ENCODE measurements at places on chromosomes 11 and 22. TPM values are rescaled to one million over a fixed set of nuclear protein-coding genes. Genes with fewer than 3 reads are reported as not detected.

NXPE1 gene
- not detected for total RNA-seq

CRYBB2 gene
- not detected for total RNA-seq

LINC01488 gene
- total RNA-seq, result not detected

OVCH2 gene
- 6.5 TPM for total RNA-seq

VSIG10L2 gene
- 1.4 TPM for total RNA-seq

GLB1L3 gene
- total RNA-seq, result 8.5 TPM

P2RX6 gene
- 0.52 TPM for total RNA-seq

APOBEC3A gene
- not detected for total RNA-seq

PRR5 gene
- 19.5 TPM for total RNA-seq

LMF2 gene
- total RNA-seq, result 40.6 TPM

C11orf86 gene
- not detected for total RNA-seq

CEND1 gene
- total RNA-seq, result not detected

PDGFB gene
- 13.1 TPM for total RNA-seq

CACNA1I gene
- total RNA-seq, result 0.15 TPM

THOC5 gene
- 14.2 TPM for total RNA-seq

E2F8 gene
- total RNA-seq, result 0.81 TPM

CHRM1 gene
- total RNA-seq, result 6.0 TPM

MIOX gene
- not detected for total RNA-seq

PLA2G3 gene
- total RNA-seq, result 6.5 TPM

GTSE1 gene
- total RNA-seq, result 1.2 TPM

MS4A15 gene
- not detected for total RNA-seq

ASRGL1 gene
- 12.6 TPM for total RNA-seq

OR5D13 gene
- total RNA-seq, result not detected

GRM5 gene
- total RNA-seq, result not detected

BLID gene
- not detected for total RNA-seq

SLC17A6 gene
- not detected for total RNA-seq

Measured in lower leg skin (tissue), 4 donors.